Activated T-cell treated with anti-CD3 and anti-CD28 coated beads for 4 hours (primary cell): ENCODE measurements at places on chromosomes 11 and 22.

- no peak for DNase-seq
Observed at GRCh38 chr22:45261407-45262088, 20.9 kb upstream of the KIAA0930 start.

DNA sequence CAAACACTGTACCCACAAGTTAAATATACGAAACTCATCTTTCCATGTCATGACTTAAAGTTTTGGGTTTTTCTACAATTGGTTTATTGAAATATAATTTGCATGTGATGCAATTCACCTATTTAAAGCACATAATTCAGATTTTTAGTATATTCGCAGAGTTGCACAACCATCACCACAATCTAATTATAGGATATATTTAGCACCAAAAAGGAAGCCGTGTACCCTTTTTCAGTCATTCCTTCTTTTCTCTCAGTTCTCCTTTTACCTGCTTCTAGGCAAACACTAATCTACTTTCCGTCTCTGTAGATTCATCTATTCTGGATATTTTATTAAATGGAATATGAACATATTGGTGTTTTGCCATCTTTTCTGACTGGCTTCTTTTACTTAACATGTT is 1458.1 kb upstream of the TENM4 start:
- DNase-seq: no peak

- peak; percentile 18 for DNase-seq
Observed at GRCh38 chr11:65053827-65054508, 4.4 kb downstream of the NAALADL1 start.

DNA sequence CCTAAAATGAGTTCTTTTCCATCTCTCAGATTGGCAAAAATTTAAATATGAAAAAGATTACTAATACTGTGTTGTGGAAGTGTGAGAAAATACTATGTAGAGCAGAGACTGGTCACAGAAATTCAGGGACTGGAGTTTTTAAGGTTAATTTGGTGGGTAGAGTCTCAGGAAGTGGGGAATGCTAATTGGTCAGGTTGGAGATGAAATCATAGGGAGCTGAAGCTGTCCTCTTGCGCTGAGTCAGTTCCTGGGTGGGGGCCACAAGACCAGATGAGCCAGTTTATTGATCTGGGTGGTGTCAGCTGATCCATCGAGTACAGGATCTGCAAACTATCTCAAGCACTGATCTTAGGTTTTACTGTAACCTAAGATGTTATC is 29.4 kb upstream of the TMEM86A start:
- no peak for DNase-seq

GRCh38 chr11:63919267-63920125 is 2.5 kb upstream of the RCOR2 start:
- DNase-seq: no peak
